AG20443 (cell line): ENCODE measurements at places on chromosomes 3 and 15.

GRCh38 chr3:186854146-186854545 is 11.6 kb downstream of the ADIPOQ start:
- DNase-seq: no peak

DNA sequence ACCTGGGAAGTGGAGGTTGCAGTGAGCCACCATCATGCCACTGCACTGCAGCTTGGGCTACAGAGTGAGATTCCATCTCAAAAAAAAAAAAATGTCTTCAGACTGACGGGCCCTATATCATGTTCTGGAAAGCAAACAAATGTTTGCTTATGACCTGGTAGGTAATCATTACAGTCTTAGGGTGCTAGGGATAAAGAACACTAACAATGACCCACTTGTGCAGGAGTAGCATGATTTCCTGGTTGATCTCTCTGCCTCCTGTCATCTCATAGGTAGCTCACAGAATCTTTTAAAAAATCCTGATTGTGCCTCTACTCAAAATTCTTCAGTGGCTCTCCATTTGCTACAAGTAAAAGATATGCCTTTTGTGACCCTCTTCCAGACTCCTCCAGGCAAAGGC is 74.5 kb upstream of the TSPAN3 start:
- DNase-seq: no peak

GRCh38 chr3:64732576-64732975 is 44.8 kb upstream of the ADAMTS9 start:
- no peak for DNase-seq

- DNase-seq: no peak
Observed at GRCh38 chr15:69666441-69666882, 213.8 kb downstream of the RPLP1 start.

GRCh38 chr3:160403028-160403545 is 3.6 kb downstream of the SMC4 start:
- DNase-seq: no peak

- no peak for DNase-seq
Observed at GRCh38 chr15:39669661-39670060, 88.8 kb downstream of the THBS1 start.
